NCI-H1436 (cell line): ENCODE measurements at places on chromosomes 6 and 20.

GRCh38 chr6:136747507-136747906 lies 44.8 kb downstream of the MAP3K5 start:
- no peak for DNase-seq

GRCh38 chr6:4608361-4609115 lies 167.7 kb upstream of the CDYL start:
- no peak for DNase-seq

DNA sequence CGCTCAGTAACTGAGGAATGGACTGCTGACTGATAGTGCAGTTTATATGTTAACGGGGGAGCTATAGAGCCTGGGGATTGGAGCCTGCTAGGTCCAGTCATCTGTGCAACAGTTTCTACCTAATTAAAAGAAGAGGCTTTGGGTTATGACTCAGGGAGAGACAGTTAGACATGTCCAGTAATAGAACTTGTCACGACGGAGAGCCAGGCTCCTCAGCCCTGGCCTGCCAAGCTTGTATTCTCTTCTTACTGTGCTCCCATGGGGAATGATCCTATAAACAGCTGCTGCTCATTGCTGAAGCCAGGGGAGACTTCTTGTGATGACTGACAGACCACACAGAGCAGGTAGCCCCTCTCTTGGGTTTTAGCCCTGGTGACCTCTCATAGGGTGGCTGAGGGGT lies 69.3 kb downstream of the SYNJ2 start:
- DNase-seq: no peak

DNA sequence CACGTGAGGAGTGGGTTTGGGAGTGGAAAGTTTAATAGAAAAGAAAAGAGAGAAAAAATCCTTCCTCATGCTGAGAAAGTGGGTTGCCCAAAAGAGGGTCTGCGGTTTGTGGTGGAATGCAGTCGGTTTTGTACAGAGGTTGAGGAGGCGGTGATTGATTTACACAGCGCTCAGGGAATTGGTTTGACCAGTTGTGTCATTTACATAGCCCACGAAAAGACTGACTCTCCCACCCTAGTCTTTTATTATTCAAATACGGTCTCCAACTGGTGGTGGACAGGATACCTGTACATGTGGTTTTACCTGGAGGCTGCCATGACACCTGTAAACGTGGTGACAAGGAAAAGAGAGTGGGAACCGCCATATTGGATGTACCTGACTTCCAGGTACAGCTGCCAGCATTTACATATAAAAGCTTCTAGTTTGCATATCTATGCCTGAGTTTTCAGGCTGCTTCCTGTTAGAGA lies 42.1 kb downstream of the HLA-DPB1 start:
- DNase-seq: no peak

- DNase-seq: no peak
Measured at GRCh38 chr6:117890172-117890571, 16.9 kb upstream of the SLC35F1 start.

- DNase-seq: no peak
Measured at GRCh38 chr6:162251257-162251656, 476.3 kb downstream of the PRKN start.

GRCh38 chr6:148383658-148384368 lies 41.2 kb downstream of the SASH1 start:
- no peak for DNase-seq

DNA sequence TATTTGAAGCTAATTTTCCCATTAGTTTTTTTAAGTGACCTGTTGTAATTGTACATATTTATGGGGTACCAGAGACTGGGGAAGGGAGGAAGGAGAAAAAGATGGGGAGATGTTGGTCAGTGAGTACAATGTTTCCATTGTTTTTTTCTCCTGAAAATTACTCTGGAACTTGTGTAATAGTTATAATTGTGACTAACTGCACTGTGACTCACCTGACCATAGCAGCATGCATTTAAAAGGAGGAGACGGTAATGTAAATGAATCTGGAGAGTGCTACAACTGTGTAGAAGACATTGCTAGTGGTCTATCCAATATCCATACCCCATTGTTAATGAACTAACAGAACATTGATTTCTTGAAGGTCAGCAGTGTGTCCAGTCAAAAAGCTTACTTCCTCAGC lies 133.4 kb downstream of the RFPL4B start:
- no peak for DNase-seq

- no peak for DNase-seq
Measured at GRCh38 chr6:3297909-3298308, 39.2 kb downstream of the PSMG4 start.

GRCh38 chr20:37416848-37417616 lies 71.1 kb downstream of the SRC start:
- DNase-seq: no peak

GRCh38 chr6:125117818-125118217 lies 35.8 kb upstream of the TPD52L1 start:
- no peak for DNase-seq

- DNase-seq: no peak
Measured at GRCh38 chr6:88374553-88374952, 208.4 kb upstream of the CNR1 start.
